ENCODE measurements at places on chromosomes 7 and 10. TPM values are rescaled to one million over a fixed set of nuclear protein-coding genes. Genes with fewer than 3 reads are reported as not detected.

RPEL1 gene
- total RNA-seq = 0.09 TPM

MYPN gene
- total RNA-seq = 2.0 TPM

ZP3 gene
- total RNA-seq = 22.2 TPM

ELN gene
- 0.13 TPM for total RNA-seq

FAM221A gene
- total RNA-seq = 0.45 TPM

CD36 gene
- 0.08 TPM for total RNA-seq

SEPTIN7 gene
- total RNA-seq = 186 TPM

ACTL6B gene
- total RNA-seq = not detected

THSD7A gene
- 1.7 TPM for total RNA-seq

LIPM gene
- not detected for total RNA-seq

INHBA gene
- 0.11 TPM for total RNA-seq
